Dorsolateral prefrontal cortex (tissue), 122 donors: ENCODE measurements at places on chromosomes 13 and 19.

DNA sequence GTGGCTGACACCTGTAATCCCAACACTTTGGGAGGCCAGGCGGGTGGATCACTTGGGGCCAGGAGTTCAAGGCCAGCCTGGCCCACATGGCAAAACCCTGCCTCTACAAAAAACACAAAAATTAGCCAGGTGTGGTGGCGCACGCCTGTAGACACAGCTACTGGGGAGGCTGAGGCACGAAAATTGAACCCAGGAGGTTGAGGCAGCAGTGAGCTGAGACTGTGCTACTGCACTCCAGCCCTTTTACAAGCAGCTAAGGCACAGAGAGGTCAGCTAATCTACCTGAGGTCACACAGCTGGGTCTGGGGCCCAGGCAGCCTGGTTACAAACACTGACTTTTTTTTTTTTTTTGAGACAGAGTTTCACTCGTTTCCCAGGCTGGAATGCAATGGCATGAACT, 27.2 kb downstream of the MED26 start:
- DNase-seq: no peak

DNA sequence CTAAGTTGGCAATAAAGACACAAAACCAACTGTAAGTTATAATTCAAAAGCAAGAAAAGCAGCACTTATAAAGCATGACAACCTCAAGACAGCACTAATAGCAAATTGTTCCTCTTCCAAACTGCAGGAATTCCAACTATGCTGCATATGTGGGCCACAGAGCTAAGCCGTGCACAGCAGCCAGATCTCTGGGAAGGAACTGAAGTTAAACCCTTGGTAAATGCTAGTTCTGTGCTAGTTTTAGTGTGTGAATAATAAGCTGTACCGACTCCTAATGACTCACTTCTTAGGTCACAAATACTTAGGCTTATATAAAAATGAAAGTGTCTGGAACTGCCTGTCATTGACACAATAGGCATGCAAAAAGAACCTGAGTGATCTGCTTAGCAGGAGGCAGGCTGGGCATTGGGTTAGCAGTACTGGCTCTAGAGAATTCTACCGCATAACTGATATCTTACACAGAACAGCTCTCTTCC, 21.2 kb upstream of the GTF3A start:
- no peak for DNase-seq

GRCh38 chr19:9531933-9532332, 6.5 kb downstream of the ZNF426 start:
- DNase-seq: no peak

GRCh38 chr19:30656520-30657100, 284.4 kb downstream of the ZNF536 start:
- no peak for DNase-seq

GRCh38 chr13:69955271-69955670, 152.4 kb upstream of the ATXN8OS start:
- no peak for DNase-seq

- DNase-seq: no peak
These were observed 651.2 kb upstream of the MIR17HG start for GRCh38 chr13:90696254-90696653.

DNA sequence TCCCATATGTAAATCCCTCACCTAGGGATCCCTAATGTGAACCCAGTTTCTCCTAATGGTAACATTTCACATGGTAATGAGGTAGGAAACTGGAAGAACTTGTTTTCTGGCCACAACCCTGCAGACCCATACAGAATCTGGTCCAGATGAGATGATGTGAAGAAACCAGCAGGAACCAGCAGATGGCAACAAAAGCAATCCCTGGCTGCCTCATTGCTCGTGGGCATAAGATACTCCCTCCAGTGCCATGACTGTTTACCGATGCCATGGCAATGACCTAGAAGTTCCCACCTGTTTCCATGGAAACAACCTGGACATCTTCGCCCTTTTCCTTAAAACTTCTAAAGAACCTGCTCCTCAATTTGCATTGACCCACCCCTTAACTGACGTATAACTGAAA, 1.4 kb upstream of the CD209 start:
- no peak for DNase-seq

GRCh38 chr13:95254339-95254738, 46.9 kb downstream of the ABCC4 start:
- no peak for DNase-seq

- DNase-seq: no peak
These were observed 25.4 kb downstream of the RAB20 start for GRCh38 chr13:110536006-110536693.

GRCh38 chr13:100544866-100545683, 43.5 kb downstream of the GGACT start:
- no peak for DNase-seq

- DNase-seq: no peak
These were observed 6.4 kb downstream of the MOB3A start for GRCh38 chr19:2089727-2090053.

DNA sequence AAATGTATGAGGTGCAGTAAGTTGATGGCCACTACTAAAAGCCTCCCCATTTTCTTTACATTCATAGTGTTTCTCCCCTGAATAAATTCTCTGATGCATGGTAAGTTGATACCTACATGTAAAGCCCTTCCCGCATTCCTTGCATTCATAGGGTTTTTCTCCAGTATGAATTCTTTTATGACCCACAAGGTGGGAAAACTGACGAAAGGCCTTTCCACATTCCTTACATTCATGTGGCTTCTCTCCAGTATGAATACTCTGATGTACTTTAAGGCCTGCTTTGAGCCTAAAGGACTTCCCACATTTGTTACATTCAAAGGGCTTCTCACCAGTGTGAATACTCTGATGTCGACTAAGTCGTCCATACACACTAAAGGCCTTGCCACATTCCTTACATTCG, 20.5 kb downstream of the ZNF607 start:
- no peak for DNase-seq

DNA sequence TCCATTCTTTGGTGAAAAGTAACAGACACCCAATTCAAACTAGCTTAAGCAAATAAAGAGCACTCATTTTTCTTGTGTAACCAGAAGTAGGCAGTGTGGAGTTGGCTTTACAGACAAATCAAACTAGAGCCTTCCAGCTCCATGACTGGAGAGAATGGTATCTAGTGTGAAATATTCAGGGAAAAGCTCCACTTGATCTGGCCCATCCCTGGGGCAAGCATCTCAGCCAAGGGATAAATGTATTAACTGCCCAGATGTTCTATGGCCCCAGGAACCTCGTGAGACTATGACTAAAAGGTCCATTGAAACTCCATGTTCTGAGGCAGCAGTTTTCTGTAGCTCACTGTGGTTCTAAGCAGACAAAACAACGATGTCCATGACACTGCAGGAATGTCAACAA, 49.9 kb downstream of the TBC1D4 start:
- no peak for DNase-seq

DNA sequence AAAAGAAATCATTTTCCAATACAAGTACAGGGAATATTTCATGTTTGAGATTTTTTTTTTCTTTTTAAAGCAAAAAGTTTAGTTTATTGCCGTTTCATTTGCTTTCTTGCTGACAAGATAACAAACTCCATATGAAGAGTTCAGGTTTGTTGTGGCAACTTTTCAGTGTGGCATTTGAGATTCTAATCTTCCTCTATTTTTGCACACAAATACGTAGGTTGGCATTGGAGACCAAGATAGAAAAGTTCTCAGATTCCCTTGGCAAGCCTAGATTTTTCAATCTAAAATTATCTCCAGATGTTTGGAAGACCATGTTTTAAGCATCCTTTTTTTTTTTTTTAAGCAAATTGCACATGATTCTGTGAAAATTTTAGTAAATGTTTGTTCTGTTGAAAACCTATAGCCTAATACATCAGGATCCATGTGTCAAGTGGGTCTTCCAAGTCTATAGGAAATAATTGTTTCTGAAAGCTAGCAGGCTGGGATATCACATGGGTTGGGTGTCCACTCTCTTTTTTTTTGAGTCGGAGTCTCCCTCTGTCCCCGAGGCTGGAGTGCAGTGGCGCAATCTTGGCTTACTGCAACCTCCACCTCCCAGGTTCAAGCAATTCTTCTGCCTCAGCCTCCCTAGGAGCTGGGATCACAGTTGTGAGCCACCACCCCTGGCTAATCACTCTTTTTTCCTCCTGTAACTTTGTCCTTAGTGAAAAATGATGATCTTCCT, 2.6 kb downstream of the GARRE1 start:
- DNase-seq: no peak

GRCh38 chr13:36862002-36862685, 43.1 kb downstream of the RFXAP start:
- no peak for DNase-seq

- DNase-seq: no peak
These were observed 64.6 kb upstream of the KL start for GRCh38 chr13:32951580-32951979.

GRCh38 chr13:67643516-67644055, 413.4 kb upstream of the PCDH9 start:
- DNase-seq: no peak

DNA sequence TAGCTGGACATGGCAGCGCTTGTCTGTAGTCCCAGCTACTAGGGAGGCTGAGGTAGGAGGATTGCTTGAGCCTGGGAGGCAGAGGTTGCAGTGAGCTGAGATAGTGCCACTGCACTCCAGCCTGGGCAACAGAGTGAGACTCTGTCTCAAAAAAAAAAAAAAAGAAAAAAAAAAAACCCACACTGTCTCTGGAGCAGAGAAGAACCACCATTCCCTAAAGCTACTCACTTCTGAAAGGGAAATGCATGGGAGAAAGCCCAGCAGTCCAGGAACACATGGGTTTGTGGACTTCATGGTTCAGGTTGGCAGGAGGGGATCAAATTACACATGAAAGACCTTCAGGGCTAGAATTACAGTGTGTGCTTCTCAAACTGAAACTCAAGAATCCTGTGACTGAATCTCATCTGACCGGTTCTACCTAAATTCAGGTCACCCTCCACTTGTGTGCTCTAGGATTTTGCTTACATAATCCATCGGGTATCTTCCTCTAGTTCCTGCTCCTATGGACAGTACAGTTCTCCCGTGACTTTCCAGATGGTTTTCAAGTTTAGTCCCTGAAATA, 30.2 kb upstream of the CPB2 start:
- DNase-seq: no peak

GRCh38 chr19:22882797-22883196, 50.7 kb downstream of the ZNF723 start:
- no peak for DNase-seq

- DNase-seq: no peak
These were observed 7.3 kb upstream of the HS6ST3 start for GRCh38 chr13:96082640-96083039.

DNA sequence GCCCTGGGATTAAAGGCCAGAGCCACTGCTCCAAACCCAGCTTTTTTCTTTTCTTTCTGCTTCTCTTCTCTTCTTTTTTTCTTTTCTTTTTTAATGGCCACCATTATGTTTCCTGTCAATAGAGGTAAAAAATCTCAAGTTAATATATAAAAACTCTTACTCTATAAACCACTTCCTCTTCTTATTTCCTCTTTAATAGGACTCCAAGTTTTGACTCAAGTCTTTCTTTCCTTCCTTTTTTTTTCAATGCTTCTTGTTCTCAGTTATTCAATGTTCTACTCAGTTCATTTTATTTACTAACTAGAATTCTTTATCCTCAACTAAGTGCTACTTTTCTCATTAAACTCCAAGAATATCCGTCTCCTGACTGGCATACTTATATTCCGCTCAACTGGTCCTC, 27.1 kb upstream of the MYCBP2 start:
- DNase-seq: no peak

DNA sequence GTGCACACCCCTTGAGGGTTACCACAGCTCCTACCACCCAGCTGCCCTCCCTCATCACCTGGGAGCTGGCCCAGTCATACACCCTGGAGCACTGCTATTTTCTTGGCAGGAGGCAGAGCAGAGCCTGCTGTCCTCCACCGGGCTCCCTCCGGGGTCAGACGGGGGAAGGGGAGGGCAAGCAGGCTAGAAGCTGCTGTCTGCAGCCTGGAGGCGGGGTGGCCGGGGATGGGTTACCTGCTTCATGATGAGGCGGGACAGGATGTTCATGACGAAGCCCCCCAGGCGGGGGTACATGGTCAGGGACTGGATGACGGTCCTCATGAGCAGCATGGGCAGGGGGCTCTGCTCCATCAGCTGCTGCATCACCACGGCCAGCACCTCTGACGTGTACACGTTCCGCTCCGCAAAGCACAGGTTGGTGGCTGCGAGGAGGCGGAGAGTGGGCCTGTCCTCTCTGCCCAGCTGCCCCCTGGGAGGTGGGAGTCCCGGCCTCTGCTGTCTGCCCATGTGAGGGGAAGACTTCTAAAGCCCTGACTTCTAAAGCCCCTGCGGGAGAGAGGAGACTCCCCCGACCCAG, 2.7 kb upstream of the RSPH6A start:
- DNase-seq: no peak

- DNase-seq: no peak
These were observed 1.8 kb downstream of the MBD3 start for GRCh38 chr19:1590641-1591397.

DNA sequence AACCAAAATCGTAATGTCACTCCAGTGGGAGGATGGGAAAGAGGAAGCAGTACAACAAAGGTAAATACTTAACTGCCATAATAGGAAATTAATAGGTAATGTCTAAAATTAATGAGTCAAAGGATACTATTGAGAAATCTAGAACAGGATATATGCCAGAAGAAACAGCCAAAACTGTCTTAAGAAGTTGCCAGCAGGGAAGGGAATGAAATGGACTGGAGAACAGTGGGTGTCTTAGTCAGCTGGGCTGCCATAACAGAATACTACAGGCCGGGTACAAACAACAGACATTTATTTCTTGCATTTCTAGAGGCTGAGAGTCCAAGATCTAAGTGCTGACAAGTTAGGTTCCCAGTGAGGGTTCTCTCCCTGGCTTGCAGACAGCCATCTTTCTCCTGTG, 40.3 kb upstream of the IPO5 start:
- no peak for DNase-seq

- no peak for DNase-seq
These were observed 69.6 kb downstream of the STK24 start for GRCh38 chr13:98507282-98507797.

- DNase-seq: no peak
These were observed 195.7 kb downstream of the SPRY2 start for GRCh38 chr13:80145171-80145690.

DNA sequence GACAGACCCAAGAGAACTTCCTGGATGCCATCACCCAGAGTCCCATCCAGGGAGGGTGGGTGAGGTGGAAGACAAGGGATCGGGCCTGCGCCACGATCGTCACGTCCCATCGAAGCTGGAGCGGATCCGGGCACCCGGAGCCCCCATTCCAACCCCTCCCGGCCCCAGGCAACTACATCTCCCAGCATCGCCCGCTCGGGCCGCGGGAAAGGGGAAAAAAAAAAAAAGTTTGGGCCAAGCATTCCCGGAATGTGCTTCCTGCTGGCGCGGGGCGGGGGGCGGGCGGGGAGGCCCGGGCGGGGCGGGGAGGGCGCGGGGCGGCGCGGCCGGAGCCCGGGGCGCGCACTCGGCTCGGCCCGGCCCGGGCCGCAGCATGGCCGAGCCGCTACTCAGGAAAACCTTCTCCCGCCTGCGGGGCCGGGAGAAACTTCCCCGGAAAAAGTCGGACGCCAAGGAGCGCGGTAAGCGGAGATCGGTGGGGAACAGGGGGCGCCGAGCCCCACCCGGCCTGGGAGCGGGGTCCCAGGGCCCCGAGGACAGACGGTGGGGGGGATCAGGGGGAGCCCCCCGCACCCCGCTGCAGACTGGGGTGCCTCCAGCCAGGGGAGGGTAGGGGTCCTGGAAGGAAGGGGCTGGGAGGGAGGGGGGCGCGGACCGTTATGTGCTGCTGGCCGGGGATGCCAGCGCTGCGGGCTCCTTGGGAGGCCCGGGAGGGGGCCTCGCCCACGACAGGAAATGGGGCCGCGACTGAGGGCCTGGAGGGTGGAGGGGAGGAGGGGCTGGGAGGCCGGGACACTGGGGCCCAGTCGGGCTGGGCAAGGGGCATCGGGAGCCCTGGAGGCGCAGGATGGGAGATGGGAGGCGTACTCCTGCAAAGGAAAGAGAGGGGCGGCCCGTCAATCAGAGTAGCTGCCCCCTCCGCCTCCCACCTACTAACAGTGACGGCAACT, at the start of gene SYDE1:
SYDE1 (plus strand) TSS at position 341 of the 950 bp plus-strand sequence; CDS start at position 374, 33 bp downstream.
- no peak for DNase-seq
